Activated CD4-positive, alpha-beta T cell treated with anti-CD3 and anti-CD28 coated beads, Interleukin-2, amount 50 U/mL, for 4 hours (primary cell): ENCODE measurements at places on chromosomes 5 and 9.

- DNase-seq = no peak
Observed at GRCh38 chr9:116030517-116030916, 123.1 kb upstream of the PAPPA start.

GRCh38 chr5:173825215-173825865, 62.8 kb upstream of the CPEB4 start:
- DNase-seq = no peak

DNA sequence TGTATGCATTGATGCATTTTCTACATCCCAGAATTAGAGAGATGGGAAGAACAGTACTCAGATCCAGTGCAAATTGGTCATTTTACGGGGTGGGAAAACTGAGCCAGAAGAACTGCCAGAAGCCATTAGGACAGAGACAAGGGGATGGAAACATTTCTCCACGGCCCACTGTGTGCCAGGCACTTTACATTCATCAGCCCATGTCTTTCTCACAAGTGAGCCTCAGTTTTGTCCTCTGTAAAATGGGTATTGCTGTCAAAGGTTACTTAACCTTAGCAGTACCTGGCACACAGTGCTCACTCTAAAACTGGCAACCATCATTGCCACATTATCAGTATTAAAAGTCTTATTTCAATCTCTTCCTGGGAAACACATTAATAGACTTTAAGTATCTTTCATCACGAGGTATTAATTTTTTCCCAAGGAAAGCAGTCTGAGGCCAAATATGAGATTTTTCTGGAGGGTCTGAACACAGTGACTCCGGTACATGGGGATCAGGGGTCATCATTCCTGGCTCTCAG, 5.2 kb downstream of the DUSP1 start:
- DNase-seq = no peak

GRCh38 chr9:133845440-133845839, 107.3 kb upstream of the SARDH start:
- no peak for DNase-seq
